ENCODE measurements at places on chromosomes 4 and X.
A peak's percentile ranks its signal among the peaks of the same experiment; 100 is the strongest.

DNA sequence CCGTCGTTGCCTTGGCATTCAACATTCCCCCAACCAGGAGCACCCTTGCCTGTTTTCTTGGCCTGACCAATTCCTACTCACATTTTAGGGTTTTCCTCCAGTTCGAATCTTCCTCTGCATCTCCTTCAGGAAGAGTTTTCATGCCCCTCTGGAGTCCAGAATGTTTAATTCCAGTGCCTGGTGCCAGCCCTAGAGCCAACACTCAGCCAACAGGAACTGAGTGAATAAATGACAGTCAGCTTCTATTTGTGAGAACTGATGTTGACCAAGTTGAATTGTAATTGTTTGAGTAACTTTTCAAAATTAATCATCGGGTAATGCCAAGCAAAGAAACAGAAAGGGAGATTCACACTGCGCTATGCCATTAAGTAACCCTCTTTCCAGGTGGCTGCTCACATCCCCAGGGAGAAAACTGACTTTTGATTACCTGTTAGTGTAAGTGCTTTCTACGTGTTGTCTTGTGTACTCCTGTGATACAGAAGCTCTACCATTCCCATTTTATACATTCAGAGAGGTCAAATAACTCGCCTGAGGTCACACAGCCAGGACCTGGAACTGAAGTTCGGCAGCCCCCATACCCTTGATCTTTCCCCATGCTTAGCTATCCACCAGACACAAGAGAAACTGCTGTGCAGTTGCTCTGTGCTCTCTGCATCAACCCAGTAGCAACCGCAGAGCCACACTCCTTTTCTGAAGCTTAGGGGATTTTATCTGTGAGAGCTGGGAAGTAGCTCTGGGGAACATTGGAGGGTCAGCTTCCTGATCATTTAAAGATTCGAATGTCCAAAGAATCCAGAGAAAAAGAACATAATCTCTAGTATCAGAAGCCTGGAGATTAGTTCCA lies 19.0 kb upstream of the SLC2A9 start:
- DNase-seq, result no peak

DNA sequence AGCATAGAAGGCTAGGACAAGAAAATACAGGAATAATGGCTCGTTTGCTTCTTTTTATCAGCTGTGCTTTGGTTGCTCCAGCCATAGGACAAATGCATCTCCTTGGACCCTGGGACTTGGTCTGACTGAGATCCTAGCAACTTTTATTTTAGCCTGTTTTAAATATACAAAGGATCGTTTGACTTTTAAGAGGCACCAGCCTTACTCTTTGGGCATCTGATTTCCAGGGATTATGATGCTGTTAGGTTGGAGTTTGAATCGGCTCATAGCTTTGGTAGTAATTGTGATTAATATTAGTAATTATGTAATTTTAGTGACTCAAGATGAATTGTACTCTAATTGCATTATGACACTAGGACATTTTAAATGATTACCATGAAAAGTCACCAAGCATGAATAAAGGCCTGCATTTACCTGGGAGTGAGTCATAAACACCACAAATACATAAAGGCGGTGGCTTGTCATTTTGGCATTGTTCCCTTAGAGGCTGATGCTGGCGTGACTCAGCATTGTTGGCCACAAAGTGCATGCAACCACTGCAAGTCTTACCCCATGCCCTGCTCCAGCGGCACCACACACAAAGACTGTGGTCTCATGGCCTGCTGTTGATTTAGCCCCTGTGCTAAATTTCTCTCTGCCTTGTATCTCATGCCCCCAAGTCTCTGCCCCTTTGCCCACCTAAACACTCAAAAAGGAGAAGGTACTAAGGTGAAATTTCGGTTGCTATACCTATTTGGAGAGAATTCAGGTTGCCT lies 12.4 kb downstream of the GPAT3 start:
- no peak for DNase-seq

- DNase-seq, result no peak
Observed at GRCh38 chr4:81836716-81837115, 365.0 kb upstream of the RASGEF1B start.

- DNase-seq, result no peak
Observed at GRCh38 chr4:42917296-42917695, 24.8 kb downstream of the GRXCR1 start.

- peak; percentile 63 for DNase-seq
Observed at GRCh38 chr4:1026115-1026514, 14.7 kb downstream of the FGFRL1 start.

GRCh38 chr4:24924309-24924781 lies 11.5 kb upstream of the CCDC149 start:
- DNase-seq, result no peak

DNA sequence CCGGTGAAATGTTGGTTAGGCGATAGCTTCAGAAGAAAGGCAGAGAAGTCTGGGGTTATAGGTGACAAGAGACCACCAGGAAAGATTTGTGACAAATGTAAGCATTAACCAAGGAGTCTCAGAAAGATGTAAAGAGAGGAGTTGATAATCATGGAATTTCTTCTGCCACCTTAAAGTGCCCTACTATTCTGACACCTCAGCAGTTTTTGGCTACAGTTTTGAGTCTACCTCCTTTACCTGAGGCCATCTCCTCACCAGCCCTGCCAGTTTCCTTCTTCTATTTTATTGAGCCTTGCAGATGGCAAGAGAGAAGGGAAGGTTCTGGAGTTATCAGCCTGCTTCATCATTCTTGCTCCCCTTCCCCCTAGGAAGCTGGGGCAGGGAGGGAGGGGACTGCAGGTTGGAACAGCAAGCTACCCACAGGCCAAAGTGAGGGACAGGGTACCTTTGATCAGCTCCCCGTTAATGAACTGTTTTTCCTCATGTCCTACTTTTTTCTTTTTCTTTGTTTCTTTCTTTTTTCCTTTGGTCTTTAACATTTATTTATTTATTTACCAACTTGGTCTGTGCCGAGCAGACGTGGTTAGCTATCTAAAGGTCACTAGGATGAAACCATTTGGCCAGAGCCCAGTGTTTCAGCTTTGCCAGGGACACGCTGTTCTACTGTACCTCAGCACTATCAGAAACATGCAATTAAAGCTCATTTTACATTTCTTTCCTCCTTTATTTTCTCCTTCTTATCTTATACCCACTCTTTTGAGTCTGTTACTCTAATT lies 438.7 kb upstream of the AR start:
- no peak for DNase-seq

DNA sequence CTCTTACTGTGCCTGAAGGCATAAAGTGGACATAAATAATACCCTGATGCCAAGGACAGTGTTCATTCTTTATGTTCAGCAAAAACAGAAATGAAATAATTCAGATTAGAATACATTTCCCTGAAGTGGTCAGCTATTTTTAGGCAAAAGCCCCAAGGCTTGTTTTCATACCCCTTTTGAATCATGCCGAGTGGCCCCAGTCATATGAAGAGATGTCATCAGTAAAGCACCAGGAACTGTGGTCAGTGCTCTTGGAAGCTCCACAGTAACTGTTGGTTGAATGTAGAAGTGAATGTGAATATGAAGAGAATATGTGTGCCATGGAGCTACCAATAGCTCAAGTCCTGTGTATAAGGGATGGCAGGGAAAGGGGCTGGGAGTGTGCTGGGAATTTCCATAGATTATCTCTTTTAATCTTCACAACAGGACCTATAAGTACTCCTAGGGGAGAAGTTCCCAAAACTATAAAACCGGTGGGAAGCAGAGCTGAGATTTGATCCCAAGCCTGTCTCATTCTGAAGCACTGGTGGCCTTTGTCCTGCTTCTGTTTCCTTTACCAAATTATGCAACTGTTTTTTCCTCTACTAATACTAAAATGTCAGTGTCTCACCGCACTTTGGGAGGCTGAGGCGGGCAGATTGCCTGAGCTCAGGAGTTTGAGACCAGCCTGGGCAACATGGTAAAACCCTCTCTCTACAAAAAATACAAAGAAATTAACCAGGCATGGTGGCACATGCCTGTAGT lies 52.6 kb downstream of the FNIP2 start:
- no peak for DNase-seq

GRCh38 chr4:1395941-1396805 lies 10.1 kb downstream of the NKX1-1 start:
- DNase-seq, result peak; percentile 4

DNA sequence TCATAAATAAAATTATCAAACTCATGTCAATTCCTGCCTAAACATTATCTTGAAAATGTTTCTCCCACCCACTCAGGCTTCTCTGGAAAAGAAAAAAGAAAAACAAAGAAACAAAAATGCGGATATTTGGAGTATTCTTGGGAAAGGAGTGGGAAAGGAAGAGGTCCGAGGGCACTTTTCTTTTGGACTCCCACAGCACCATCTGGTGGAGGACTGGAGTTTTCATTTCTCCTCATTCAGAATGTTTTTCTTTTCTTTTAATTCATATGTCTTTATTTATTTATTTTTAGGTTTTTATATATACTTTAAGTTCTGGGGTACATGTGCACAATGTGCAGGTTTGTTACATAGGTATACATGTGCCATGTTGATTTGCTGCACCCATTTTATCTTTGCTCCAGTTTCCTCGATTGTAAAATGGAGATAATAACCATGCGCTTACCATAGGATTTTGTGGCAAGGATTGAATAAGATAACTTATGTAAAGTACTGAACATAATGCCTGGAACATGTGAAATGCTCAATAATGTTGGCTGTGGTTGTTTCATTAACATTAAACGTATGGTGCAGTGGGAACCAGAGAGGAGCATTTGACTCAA lies 8.0 kb upstream of the KCNE5 start:
- peak; percentile 16 for DNase-seq

- no peak for DNase-seq
Observed at GRCh38 chr4:137310593-137311490, 221.5 kb downstream of the PCDH18 start.

DNA sequence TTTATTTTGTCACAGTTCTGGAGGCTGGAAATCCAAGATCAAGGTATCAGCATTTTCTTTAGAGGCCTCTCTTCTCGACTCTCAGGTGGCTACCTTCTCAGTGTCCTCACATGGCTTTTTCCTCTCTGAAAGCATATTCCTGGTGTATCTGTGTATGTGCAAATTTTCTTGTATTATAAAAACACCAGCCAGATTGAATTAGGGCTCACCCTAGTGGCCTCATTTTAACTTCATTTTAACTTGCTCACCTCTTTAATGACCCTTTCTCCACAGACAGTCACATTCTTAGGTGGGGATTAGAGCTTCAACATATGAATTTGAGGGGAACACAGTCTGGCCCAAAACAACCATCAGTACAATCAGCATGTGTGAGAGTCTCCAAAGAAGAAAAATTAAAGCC lies 542.4 kb upstream of the FAM241A start:
- DNase-seq, result no peak

DNA sequence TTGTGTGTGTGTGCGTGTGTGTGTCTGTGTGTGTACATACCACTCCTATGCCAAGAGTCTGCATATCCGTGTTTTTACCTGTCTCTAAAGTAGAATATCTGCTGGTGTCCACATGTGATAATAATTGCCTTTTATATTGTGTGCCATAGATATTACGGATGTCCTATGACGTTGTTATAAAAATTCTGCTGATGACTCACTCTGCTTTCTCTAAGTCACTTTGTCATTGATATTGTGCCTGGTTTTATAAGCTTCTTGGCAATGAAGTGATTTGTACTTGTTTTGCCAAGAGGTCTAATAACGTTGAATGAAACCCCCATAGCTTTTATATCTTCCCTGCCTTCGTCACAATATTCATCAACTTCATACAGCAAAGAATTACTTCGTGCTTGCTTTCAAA lies 102.6 kb upstream of the C1GALT1C1 start:
- DNase-seq, result no peak

GRCh38 chr4:98677799-98678198 lies 19.4 kb upstream of the TSPAN5 start:
- DNase-seq, result no peak

DNA sequence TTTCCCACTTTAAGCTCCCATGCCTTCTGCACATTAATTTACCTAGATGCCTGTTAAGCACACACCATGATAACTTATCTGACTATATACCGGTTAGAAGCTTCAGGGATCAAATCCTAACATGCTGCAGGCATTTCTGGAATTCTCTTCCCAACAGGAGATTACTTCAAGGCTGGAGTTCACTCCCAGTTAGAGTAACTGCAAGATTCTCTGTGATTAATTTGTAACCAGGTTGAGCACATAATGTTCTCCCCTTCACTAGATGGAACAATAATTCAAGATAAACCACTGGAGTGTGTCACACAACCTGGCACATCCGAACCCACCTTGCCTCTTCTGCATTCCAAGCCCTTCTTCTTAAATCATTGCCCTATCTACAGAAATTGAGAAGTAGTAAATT lies 11.8 kb upstream of the UGT2A3 start:
- no peak for DNase-seq

DNA sequence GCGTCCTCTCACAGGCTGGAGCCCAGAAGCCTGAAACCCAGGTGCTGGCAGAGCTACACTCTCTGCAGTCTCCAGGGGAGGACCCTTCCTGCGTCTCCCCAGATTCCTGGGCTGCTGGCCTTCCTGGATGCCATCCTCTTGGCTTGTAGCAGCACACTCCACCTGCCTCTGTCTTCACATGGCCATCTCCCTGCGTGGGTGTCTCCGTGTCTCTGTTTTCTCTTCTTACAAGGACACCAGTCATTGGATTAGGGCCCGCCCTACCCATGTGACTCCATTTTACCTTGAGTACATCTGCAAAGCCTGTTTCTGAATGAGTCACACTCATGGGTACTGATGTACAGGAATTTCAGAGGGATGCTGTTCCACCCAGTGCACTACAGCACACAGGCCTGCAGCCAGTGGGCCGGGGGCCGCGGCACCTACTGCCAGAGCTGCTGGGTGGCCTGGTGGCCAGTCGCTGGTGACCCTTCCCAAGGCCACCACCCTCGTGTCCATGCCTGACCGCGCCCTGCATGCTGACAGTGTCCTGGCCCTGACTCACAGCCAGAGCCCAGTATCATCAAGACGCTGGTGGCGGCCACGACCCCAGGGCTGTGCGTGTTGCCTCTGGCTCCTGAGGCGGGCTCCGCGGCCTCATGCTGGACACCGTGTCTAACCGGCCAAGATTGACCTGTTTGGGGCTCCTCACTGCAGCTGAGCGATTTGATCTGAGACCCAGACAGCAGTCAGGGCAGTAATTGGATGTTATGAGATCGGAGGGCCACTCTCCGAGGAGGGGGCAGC lies 63.6 kb upstream of the NKX1-1 start:
- peak; percentile 6 for DNase-seq

- no peak for DNase-seq
Observed at GRCh38 chr4:2273657-2274319, 11.9 kb upstream of the MXD4 start.

DNA sequence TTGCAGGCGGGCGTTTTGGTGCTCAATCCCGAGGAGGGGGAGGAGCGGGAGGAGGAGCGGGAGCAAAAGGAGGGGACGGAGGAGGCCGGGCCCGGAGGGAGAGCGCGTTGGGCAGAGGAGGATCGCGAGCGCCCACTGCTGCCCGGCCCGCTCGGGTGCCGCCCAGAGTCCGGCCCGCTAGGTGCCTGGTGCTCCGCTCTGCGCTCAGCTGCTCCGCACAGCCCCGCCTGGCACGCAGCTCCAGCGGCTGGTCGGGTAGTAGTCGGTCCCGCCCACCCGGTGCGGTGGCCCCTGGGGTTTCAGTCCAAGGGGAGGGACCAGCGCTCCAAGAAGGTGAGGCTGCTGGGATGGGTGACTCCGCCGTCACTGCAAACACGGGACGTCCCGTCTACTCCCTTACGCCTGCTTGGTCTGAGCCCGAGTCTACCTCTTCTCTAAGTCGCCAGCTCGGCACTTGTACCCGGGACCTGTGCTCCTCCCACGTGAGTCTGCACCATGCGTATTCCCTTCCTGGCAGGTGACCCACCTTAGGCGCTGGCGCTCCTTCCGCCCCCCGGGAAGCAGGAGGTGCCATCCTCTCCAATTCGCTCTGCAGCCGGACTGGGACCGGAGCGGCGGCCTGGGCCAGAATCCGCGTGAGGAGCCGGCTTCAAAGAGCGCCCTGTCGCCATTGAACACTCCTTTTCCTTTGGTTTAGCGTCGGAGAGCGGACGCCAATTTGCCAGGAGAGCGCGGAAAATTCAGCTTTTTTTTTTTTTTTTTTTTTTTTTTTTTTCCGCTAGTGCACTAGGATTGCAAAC lies 405 bp upstream of the HS3ST1 start:
- DNase-seq, result peak; percentile 89
